ENCODE measurements at places on chromosomes 4 and X.

- H3K4me1 ChIP-seq = no peaks in the 10 kb centered on the region
- no peak overlapping the region for H3K4me3 ChIP-seq
- DNase-seq = no peak
- no peaks in the 10 kb centered on the region for H3K36me3 ChIP-seq
- H3K27ac ChIP-seq = no peak overlapping the region
- H3K27me3 ChIP-seq = no peaks in the 10 kb centered on the region
Measured at GRCh38 chrX:113529426-113530013, 688.9 kb upstream of the AMOT start.

DNA sequence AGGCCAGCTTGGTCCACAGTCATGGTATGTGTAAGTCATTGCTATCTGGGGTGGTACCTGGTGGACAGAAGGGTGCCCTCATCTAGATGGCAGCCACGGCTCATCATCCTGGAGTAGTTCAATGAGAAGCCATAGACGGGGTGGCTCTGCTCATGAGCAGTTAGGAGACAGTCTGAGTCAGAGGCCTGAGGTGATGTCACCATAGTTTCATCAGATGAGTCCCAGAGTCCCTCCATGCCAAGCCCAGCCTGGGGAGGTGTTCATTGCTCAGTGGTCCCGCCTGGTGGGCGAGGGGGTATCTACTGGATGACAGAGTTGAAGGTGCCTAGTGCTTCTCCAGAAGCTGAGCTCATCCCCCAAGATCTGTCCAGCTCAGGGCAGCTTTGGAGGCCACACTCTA, 49.8 kb downstream of the DLG3 start:
- DNase-seq = no peak
- peaks cover 60% of the 10 kb centered on the region for H3K36me3 ChIP-seq
- H3K4me3 ChIP-seq = no peak overlapping the region
- H3K27ac ChIP-seq = no peak overlapping the region
- H3K4me1 ChIP-seq = no peaks in the 10 kb centered on the region

- no peak for DNase-seq
- H3K4me3 ChIP-seq = no peak overlapping the region
- no peak overlapping the region for H3K27ac ChIP-seq
- H3K36me3 ChIP-seq = no peaks in the 10 kb centered on the region
- H3K27me3 ChIP-seq = no peaks in the 10 kb centered on the region
- H3K4me1 ChIP-seq = no peaks in the 10 kb centered on the region
Measured at GRCh38 chrX:96455078-96455477, 229.6 kb upstream of the DIAPH2 start.

DNA sequence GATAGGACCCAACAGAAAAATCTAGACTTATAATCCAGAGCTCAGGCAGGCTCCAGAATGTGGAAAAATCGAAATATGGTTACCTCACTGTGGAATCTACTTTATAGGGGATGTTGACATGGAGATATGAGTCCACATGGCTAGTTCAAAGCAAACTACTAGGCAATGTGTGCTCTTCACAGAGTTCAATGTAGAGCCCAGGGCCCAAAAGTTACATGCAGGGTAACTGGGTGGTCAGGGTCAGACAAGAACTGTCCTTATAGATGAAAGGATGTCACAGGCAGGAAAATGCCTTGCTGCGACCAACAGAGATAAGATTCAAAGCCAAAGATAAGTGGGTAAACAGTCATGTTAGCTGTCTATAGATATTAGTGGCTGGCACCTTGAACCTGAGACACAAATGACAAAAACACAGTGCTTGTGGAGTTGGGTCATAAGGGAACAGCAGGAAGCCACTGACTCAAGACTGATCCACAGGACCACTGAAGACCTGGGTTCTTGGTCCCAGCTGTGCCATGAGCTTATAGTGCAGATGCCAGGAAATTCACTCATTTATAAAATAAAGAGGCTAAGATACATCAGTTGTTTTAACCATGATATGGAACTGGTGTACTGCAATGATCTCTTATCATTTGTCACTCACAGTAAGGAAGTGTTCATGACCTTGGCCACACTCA, 101.7 kb upstream of the MBNL3 start:
- peaks cover 6% of the 10 kb centered on the region for H3K27me3 ChIP-seq
- DNase-seq = no peak
- H3K27ac ChIP-seq = no peak overlapping the region
- no peak overlapping the region for H3K4me3 ChIP-seq
- H3K4me1 ChIP-seq = no peaks in the 10 kb centered on the region

DNA sequence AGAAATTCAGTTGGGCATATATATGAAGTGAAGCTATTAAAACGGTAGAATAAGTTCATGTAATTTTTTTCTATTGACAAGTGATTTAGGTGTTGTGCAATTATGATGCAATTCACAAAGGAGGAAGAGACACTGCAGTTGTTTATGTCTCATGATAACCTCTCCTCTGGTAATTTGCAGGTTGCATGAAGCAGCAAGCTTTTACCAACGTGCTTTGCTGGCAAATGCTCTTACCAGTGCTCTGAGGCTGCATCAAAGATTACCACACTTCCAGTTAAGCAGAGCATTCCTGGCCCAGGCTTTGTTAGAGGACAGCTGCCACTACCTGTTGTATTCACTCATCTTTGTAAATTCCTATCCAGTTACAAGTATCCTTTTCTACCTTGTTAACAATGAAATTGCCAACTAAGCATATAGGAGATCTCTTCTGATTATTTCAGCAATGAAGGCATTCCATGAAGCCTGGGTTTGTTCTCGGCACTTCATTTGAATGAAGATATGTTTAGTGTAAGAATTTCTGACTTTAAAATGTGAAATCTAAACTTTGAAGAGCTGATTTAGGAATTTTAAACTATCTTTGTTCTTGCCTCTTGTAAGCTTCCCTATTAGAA, 3.9 kb downstream of the TMEM33 start:
- H3K36me3 ChIP-seq = peaks cover 36% of the 10 kb centered on the region
- H3K27me3 ChIP-seq = no peaks in the 10 kb centered on the region
- H3K27ac ChIP-seq = no peak overlapping the region
- peaks cover 48% of the 10 kb centered on the region for H3K4me1 ChIP-seq

DNA sequence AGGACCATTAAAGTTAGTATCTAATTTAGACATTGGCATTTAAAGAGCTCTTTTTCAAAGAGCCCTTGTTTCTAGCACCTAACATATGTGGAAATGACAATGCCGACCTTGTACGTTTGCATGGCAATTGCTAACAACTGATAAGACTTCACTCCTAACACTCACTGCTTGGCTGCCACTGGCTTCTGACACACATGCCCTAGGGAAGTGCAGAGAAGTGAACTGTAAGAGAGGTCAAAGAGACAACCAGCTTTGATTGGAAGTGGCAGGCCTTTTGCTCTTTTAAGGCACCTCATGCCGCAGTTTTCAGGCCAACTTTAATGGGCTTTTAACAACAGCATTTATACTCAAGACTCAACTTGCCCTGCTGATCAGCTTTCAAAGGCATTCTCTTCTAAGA, 158.4 kb downstream of the RAB28 start:
- no peak overlapping the region for H3K4me3 ChIP-seq
- DNase-seq = no peak
- no peaks in the 10 kb centered on the region for H3K27me3 ChIP-seq
- no peak overlapping the region for H3K27ac ChIP-seq
- H3K4me1 ChIP-seq = no peaks in the 10 kb centered on the region

GRCh38 chrX:10177601-10178000, 20.8 kb downstream of the CLCN4 start:
- H3K27ac ChIP-seq = no peak overlapping the region
- no peaks in the 10 kb centered on the region for H3K27me3 ChIP-seq
- peaks cover 21% of the 10 kb centered on the region for H3K4me1 ChIP-seq
- peak; percentile 28 for DNase-seq

- H3K36me3 ChIP-seq = peaks cover 19% of the 10 kb centered on the region
- H3K27ac ChIP-seq = peak overlapping the region; percentile 84
- H3K4me3 ChIP-seq = peak overlapping the region; percentile 54
- peaks cover 18% of the 10 kb centered on the region for H3K4me1 ChIP-seq
Measured at GRCh38 chrX:101347859-101348451, 587 bp downstream of the TIMM8A start.

DNA sequence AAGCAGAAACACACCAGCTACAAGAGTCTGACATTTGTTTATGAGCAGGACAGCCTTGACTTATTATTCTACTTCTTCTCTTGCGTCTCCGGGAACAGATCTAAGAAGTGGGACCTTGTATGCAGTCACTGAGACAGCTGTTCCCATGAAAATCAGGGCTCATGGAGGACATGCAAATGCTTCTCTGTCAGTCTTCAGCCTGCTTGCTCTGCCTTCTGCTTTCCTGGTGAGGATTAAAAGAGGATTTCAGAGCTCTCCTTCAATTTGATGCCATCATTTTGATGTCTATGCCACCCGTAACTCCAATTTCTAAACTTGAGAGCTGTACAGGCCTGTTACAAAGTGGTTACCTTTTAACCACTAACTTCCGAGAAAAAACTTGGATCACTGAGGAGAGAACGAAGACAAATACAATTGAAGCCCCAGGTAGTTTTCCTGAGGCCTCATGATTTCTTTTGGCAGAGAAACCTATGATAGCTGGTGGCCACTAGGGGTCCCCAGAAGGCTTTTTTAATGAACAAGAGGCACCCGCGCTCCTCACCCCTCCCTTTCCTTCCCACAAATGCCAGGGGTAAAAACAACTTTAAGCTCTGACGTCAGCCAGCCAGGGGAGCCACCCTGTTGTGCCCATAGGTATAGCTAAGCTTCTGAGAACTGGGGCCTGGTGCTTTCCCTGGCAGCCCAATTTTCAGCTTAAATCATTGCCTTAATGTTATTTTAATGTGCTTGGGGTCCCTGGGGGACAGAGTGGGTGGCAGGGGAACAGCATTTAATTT, 97.0 kb downstream of the DDIT4L start:
- no peak overlapping the region for H3K27ac ChIP-seq
- H3K27me3 ChIP-seq = no peaks in the 10 kb centered on the region
- H3K4me3 ChIP-seq = no peak overlapping the region
- peak; percentile 81 for DNase-seq
- H3K36me3 ChIP-seq = no peaks in the 10 kb centered on the region

DNA sequence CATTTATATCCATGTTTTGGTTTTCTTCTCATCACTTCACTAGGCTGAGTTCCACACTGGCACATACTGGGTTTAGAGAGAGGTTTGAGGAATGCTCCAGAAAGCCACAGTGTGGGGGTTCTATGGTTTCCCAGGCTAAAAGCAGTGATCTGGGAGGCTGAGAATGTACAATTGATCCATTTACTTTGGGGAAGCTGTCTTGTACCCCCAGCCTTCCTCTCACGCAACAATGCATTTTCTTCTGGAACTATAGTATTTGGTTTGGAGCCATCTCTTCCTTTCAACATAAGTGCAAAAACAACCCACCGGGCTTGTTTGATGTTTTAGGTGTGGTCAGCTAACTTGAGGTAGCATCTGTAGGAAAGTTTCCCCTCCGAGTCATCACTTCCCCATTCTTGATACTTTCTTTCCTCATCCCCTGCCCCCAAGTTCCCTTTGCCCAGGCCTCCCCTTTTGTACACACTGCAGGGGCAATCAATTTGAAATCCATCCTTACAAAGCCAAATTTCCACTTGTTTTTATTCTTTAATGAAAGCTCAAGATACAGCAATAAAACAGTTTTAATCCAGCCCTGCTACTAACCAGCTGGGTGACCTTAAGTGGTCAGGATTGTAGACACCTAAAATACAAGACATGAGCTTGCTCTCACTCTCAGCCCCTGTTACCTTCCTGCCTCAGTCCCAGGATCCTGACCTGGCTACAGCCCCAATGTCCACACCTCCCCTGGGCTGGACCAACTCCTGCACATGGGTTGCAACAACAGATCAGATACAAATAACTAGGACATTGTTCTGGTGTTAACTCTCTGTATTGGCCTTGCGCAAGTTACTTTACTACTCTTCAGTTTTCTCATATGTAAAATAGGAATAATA, 109.2 kb downstream of the FHDC1 start:
- H3K27me3 ChIP-seq = no peaks in the 10 kb centered on the region
- no peaks in the 10 kb centered on the region for H3K4me1 ChIP-seq
- DNase-seq = no peak
- H3K36me3 ChIP-seq = no peaks in the 10 kb centered on the region
- H3K4me3 ChIP-seq = no peak overlapping the region

DNA sequence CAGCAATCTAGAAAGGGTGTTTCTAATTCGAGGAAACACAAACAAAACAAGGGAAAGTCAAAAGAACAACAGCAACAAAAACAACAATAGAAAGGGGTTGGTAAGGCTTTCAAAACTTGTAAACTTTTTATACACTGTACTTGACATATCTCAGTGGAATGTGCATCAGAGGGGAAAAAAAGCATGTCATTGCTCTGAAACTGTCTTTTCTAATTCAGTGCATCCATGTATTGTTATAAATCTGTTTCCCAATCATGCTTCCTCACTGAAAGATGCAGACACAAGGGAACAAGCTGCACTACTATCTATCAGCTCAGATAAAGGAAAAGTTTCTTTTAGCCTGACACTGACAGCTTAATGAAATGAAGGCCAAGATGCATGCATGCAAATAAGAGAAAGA, 44.2 kb upstream of the PCDH18 start:
- no peaks in the 10 kb centered on the region for H3K36me3 ChIP-seq
- H3K27ac ChIP-seq = no peak overlapping the region
- H3K4me3 ChIP-seq = no peak overlapping the region
- no peaks in the 10 kb centered on the region for H3K4me1 ChIP-seq
- DNase-seq = no peak
- H3K27me3 ChIP-seq = no peaks in the 10 kb centered on the region

GRCh38 chrX:3815896-3816664, 102.6 kb upstream of the PRKX start:
- DNase-seq = peak; percentile 67
- H3K4me3 ChIP-seq = peak overlapping the region; percentile 63
- peak overlapping the region; percentile 96 for H3K27ac ChIP-seq
- H3K4me1 ChIP-seq = peaks cover 24% of the 10 kb centered on the region

GRCh38 chr4:184453365-184454160, 20.8 kb downstream of the IRF2 start:
- H3K4me1 ChIP-seq = peaks cover 93% of the 10 kb centered on the region
- H3K4me3 ChIP-seq = no peak overlapping the region
- peak overlapping the region; percentile 65 for H3K27ac ChIP-seq
- peaks cover 7% of the 10 kb centered on the region for H3K36me3 ChIP-seq
